ENCODE measurements at places on chromosomes 6 and 20.

DNA sequence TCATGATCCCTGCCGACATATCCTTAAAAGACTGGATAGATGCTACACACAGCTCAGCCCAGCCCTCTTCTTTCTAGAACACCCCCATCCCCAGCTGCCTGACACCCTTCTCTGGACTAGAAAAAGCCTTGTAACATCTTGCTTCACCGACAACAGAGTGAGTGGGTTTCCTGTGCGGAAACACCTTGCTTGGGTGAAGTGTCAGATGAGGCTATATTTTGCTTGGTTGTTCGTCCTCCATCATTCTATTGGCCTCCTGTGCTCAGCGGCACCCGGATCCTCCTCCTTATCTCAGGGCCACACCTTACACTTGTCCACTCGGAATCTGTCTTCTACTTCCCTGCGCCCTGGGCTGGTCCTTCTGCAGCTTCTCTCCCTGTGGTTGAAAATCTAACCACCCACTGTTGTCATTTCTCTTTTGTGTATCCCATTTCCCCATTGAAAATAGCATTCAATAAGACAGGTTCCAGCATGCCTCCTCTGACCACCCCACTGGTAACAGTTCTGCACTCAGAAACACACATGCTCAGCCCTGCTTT lies 101.3 kb upstream of the MLN start:
- no peak for DNase-seq

GRCh38 chr6:54801669-54802068 lies 44.9 kb upstream of the FAM83B start:
- no peak for DNase-seq

DNA sequence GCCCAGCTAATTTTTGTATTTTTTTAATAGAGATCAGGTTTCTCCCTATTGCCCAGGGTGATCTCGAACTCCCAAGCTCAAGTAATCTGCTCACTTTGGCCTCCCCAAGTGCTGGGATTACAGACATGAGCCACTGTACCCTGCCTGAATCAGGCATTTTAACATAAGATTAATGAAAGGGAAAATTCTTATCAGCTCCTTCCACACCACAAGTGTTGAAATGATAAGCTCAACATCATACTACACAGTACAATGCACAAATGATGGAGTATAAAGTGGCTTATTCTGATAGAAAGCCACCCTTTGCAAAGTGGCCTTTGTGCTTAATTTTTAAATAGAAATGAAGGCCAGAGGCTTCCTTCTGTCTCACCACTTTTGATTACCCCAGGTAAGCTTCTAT lies 71.3 kb upstream of the MCHR2 start:
- DNase-seq = no peak

- no peak for DNase-seq
Measured at GRCh38 chr6:101444717-101445116, 51.2 kb downstream of the GRIK2 start.

- no peak for DNase-seq
Measured at GRCh38 chr20:17590245-17590644, 20.4 kb downstream of the DSTN start.

DNA sequence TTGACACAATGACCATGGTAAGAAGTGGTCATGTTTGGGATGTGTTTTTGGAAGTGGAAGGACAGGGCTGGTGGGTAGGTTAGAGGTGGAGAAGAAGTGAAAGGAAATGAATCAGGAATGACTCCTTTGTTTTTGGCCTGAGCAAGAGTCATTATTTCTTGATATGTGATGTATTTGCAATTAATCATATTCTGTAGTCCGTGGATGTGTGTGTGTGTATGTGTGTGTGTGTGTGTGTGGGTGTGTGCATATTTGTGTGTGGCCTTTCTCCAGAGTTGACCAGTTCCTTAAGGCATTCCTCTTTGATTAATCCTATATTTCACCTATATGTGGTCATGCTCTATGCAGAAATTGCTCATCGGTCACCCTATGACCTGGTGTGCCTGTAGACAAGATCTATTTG lies 130.7 kb downstream of the UTRN start:
- DNase-seq = no peak

DNA sequence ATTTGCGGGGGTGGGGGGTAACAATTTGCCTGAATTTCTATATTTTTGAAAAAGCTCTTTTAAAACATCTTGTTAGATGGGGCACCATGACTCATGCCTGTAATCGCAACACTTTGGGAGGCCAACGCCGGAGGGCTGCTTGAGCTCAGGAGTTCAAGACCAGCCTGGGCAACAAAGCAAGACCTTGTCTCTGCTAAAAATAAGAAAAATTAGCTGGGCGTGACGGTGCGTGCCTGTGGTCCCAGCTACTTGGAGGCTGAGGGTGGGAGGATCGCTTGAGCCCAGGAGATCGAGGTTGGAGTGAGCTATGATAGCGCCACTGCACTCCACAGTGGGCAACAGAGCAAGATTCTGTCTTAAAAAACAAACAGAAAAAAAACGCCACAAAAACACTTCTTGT lies 41.5 kb upstream of the TIAM2 start:
- no peak for DNase-seq

DNA sequence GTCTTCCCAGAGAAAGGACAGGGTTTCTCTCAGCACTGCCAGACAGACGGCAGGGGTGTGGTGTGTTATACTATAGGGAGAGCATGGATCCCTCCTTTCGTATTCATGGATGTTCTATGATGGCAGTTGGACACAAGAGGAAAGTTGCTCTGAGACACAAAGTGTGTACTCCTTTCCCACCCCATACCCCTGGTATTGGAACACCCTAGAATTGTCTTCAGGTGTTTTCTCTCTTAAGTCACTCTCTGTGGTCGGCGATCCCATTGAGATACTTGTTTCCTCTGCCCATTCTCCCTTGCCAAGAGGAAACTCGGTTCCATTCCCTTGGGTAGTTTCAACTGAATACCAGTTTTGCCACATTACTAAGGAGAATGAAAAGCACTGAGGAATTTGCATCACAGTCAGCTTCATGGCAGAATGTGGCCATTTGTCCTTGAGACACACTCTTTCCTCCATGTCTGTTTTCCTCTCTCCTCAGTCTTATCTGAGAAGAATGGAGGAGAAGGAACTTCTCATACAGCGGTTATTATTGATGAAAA lies 53.4 kb downstream of the RNF182 start:
- no peak for DNase-seq

DNA sequence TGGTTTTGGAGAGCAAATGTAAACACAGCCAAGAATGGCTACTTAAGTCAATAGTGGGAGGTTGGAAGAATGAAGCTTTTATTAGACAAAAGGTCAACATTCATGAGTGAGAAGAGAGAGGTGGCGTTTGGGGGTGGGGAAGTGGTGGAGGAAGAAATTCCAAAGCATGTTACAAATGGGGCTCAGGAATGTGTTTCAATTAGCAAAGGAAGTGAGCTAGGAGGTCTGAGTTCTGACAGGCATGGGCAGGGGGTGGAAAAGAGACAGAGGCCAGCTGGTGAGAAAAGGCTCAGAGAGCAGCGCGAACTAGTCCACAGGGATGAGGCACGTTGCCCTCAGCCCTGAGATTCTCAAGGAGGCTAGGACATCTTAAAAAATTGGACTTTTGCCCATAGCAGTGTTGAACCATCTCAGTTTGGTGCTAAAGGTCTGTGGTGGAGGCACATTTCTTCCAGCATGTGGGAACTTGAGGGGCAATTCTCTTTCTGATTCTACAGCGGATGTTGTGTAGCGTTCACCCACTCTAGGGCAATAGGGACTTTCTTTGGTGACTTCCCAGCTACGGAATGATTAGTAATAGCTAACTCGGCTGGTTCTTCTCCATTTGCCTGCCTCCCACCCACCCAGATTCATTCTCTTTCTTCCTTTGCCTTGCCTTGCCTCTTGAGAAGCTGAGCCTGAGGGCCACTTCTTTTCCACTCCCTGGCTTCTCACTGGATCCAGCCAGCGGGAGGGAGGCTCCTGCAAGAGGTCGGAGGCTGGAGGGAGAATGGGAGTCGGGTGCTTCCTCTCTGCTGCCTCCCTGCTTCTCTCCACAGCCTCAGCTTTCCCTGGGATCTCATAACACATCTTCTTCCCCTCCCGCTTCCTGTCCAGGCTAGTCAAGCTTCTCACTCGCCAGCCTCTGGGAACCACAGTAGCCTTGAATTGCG lies 45.1 kb upstream of the NEDD9 start:
- no peak for DNase-seq

GRCh38 chr6:27777614-27778355 lies 134.4 kb downstream of the OR2B2 start:
- no peak for DNase-seq

GRCh38 chr6:90131125-90131524 lies 165.5 kb downstream of the BACH2 start:
- no peak for DNase-seq

GRCh38 chr20:24139846-24140245 lies 151.3 kb upstream of the GGTLC1 start:
- no peak for DNase-seq

- no peak for DNase-seq
Measured at GRCh38 chr6:34723203-34723602, 26.6 kb upstream of the ILRUN start.

DNA sequence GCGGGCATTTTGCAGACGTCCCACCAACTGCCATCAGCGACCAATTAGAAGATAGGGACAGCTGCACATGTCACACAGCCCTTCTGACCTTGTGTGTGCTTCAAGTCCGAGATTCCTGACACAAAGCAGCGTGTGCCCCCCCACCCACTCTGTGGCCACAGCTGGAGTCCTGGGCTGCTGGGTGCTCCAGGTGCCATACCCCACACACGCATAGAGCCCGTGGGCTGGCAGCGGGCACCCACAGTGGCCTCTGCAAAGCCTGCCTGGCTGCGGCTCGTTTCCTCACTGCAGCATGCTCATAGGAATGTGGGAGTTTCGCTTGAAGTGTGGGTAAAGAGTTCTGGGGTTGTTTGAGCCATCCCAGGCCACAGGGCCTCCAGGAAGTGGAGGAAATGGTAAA lies 2.5 kb upstream of the ADRM1 start:
- DNase-seq = no peak

GRCh38 chr6:110357298-110357663 lies 868 bp downstream of the METTL24 start:
- no peak for DNase-seq

DNA sequence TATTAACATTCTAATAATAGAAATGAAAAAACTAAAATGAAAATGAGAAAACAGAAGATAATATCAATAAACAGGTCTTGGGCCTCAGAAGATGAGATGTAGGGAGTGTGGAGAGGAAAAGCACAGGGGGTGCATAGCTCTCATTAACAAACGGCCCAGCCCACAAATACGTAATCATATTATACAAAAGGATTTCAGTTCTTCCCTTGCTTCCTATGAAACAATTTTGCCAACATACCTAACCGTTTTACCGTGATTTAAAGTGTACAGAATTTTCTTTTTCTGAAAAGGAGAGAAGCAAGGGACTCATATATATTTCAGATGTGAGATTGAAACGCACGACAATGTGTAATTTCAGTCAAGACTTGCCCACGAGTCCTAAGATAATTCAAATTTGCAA lies 136.0 kb downstream of the HFE start:
- no peak for DNase-seq

- DNase-seq = no peak
Measured at GRCh38 chr6:89954721-89955148, 60.5 kb downstream of the GJA10 start.

DNA sequence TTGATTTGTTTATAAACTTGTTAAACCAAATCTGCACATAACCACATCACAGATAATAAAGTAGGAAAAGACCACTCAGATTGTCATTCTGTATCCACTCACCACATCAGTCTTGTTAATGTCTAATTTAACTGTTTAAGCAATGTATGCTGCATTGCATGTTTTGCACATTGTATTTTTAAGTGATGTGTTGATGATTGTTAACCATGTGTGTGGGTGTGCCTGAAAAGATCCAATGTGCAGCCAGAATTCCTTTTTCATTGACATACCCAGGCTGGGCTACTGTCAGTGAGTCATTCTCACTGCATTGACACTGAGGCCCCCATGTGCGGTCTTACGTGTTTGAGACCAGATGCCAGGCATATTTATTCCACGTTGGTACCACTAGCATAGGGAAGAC lies 167.3 kb downstream of the TRMT11 start:
- DNase-seq = no peak

DNA sequence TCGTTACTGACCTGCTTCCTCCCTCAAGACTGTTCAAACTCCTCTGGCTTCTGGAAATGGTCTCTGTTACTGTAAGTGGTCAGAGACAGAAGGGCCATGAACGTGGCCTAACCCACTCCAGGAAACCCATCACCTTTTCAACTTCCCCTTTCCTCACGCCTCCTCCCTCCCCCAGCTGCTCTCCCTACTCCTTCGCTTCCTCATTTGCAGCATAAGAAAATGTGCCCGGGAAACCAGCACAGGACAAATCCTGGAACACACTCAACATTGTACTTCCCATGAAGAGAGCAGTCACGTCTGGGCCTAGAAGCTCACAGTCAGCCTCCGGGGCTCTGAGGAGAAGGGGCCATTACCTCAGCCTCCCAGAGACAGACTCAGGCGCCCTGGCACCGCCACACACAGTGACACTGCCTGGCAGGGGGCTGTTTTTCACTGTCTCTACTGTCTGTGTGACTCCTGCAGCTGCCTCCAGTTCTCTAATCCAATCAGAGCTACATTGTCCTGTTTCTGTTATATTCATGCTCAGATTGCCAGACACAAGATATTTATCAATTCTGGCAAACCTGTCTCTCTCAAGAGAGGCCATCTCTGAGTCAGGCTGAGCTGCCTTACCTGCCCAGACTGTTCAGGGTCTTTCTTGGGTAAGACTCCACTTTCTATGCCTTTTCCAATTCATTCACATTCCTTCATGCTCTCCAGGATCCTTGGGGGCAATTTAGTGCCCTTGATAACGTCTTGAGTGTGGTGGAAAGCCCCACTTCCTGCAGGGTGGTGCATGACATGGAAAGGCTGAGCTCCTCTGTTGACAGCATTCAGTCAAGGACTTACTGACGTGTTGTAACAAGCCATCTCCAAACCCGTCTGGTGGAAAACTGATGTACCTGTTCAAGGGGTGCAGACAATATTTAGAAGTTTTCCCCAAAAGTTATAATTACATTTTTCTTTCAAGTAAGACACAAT lies 242.2 kb downstream of the HIVEP2 start:
- DNase-seq = no peak
